Activated CD4-positive, CD25-positive, alpha-beta regulatory T cell (primary cell): ENCODE measurements at places on chromosomes 12 and 14.

DNA sequence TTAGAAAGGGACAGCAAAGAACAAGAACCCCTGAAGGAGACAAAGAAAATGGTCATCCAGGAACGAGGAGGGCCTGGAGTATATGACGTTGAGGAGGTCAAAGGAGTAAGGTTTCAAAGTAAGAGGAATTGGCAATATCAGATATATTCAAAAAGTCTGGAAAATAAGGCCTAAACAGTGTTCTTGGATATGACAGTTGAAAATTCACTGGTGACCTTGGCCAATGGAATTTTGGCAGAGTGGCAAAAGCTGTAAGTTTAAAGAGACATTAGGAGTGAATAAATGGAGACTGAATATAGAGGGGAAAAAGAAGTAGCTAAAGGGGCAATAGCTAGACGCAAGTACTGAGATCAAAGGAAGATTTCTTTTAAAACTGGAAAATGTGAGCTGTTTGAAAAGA lies 4.1 kb upstream of the ACTN1 start:
- DNase-seq = no peak

GRCh38 chr12:28872654-28873268 lies 276.3 kb upstream of the FAR2 start:
- no peak for DNase-seq

DNA sequence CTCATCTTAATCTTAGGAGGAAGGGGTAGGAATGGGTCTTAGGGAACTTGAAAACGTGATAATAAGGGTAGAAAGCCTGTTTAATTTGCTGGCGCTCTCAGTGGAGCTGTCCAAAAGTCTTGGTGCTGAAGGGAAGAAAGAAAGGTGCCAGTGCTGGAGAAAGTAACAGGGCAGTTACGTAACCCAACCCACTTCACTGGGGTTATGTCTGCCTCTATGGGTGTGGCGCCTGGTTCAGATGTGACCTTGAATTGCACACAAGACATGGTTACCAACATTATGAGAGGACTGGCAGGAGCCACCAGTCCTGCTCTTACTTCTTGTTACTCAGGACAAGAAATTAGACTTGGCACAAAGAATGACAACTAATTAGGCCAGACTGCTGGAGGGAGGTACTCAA lies 18.6 kb upstream of the GPATCH2L start:
- DNase-seq = no peak

DNA sequence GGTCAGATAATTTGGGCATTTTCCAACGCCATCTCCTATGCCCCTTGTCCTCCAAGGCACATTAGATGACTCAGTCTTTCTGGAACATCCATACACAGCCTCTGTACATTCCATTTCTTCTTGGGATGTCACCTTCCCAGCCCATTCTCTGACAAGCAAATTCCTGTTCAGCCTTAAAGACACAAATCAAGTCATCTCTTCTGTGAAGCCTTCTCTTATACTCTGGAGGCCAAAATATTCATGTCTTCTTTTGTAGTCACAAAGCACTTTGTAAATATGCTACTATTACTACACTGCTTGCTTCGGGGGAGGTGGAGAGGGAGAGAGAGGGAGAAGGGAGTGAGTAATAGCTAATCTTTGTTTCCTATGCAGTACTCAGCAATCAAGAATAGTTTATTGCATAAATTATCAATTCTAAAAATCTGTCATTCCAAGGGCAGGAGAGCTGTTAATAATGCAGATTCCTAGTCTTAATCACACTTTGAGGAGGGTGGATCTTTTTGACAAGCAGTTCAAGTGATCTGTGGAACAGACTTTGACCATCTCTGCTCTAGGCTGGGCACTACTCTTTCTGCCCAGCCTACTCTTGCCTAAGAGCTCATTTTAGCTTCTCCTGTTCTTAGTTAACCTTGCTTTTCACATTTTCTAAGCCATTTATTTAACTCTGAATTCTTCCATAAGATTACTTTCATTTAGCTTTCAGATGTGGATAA lies 27.9 kb downstream of the KCNMB4 start:
- no peak for DNase-seq
